ENCODE measurements at places on chromosomes 3 and 15.
A peak's percentile ranks its signal among the peaks of the same experiment; 100 is the strongest.

DNA sequence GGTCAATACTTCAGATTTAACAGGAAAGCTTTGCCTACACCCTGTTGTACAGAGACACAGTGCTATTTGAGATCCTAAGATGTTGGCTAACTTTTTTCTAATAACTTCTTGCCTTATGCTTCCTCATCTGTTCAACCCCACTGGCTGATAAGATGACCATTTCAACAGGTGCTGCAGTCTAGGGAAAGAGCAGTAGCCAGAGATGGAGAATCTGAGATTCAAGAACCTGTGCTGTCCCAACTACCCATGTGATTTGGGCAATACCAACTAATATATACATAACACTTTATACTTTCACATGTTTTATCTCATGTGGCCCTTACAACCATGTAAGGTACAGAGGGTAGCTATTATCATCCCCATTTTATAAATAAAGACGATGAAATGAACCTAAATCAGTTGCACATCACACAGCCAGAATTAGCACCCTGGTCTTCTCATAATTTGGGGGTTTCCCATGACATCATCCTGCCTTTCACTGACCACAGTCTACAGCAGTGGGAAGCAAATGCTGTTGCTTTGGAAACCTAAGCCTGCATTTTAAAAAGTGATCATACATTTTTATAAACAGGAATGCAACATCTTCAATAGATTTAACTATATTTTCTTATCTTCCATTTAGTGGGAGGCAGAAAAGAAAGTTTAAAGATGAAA lies 9.7 kb downstream of the TTC23 start:
- no peak for DNase-seq

GRCh38 chr3:10299679-10300078 lies 6.9 kb upstream of the GHRL start:
- no peak for DNase-seq

GRCh38 chr3:30729512-30729911 lies 123.1 kb downstream of the TGFBR2 start:
- no peak for DNase-seq

DNA sequence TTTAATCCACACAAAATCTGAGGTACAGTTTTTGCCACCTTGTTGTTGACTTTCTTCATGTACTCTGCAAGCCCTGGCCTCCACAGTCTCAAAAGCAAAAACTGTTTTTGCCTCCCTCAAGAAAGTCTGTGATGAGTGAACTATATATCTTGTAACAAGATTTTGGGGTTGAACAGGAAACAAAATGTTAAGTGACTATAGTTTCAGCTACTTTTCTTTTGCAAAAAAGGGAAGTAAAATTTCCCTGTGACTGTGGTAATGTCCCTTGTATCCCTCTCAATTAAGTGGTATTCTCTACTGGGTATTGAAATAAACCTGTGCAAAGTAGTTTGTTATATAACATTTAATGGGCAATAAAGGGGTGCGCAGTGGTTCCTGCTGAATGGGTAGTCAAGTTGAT lies 21.3 kb upstream of the SCAANT1 start:
- DNase-seq = no peak

DNA sequence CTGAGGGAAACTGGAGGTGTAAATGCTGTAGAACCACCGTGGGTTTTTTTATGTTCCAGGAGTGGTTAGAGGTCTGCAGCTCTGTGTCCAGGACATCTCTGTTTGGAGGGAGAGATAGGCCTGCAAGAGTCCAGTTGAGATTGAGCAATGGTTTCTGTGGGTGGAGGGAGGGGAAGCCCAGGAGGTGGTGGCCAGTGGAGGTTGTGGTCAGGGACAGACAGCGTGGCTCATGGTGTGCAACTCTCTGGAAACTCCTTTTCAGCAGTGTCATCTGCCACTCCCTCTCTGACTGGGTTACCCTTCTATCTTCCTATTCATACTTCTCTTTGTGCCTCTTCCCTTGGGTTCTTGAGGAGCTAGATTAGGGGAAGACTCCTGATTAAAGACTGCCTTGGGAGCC lies 9.6 kb downstream of the XCR1 start:
- no peak for DNase-seq

DNA sequence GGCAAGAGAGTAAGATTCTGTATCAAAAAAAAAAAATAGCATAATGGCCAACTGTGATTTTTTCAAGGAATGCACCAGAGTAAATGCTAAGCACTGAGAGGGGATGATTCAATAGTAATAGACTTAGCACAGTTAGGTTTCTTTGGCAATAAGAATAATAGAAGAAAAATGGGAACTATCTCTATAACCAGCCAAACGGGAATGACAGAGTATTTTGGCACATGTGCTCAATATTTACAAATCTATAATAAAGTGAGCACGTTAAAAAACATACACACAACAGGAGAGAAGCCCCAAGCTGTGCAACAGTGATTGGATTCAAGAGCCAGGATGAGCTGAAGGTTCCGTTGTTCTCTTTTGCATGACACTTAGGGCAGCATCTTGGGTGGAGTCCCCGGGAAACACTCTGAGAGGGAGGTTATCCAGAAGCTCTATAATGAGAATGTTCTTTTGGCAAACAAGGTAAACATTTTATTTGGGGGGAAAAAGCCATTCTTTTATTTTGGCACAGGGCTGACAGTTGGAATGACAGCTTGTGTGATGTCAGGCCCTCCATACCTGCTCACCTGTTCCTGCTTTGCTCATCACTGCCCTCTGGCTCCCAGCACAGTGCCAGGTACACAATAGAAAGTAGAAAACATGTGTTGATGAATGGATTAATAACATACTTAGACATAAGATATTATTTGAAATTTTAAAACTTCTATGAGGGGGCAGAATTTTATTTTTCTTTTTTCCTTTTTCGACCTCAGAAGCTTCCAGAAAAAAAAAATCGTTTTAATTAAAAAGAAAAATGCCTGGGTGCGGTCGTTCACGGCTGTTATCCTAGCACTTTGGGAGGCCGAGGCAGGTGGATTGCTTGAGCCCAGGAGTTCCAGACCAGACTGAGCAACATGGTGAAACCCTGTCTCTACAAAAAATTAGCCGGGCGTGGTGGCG lies 44.0 kb upstream of the MUC4 start:
- DNase-seq = no peak

GRCh38 chr3:8709801-8710507 lies 23.6 kb upstream of the CAV3 start:
- DNase-seq = no peak

GRCh38 chr15:77636209-77636608 lies 3.5 kb upstream of the LINGO1 start:
- DNase-seq = no peak

- DNase-seq = no peak
Measured at GRCh38 chr3:74639681-74640080, 25.2 kb upstream of the CNTN3 start.

GRCh38 chr3:23566499-23566898 lies 239.3 kb upstream of the UBE2E1 start:
- no peak for DNase-seq

- DNase-seq = no peak
Measured at GRCh38 chr3:32241100-32241499, 2.6 kb downstream of the CMTM8 start.

GRCh38 chr3:39193391-39193790 lies 996 bp upstream of the XIRP1 start:
- DNase-seq = no peak

GRCh38 chr15:92681141-92681631 lies 25.6 kb upstream of the FAM174B start:
- no peak for DNase-seq

DNA sequence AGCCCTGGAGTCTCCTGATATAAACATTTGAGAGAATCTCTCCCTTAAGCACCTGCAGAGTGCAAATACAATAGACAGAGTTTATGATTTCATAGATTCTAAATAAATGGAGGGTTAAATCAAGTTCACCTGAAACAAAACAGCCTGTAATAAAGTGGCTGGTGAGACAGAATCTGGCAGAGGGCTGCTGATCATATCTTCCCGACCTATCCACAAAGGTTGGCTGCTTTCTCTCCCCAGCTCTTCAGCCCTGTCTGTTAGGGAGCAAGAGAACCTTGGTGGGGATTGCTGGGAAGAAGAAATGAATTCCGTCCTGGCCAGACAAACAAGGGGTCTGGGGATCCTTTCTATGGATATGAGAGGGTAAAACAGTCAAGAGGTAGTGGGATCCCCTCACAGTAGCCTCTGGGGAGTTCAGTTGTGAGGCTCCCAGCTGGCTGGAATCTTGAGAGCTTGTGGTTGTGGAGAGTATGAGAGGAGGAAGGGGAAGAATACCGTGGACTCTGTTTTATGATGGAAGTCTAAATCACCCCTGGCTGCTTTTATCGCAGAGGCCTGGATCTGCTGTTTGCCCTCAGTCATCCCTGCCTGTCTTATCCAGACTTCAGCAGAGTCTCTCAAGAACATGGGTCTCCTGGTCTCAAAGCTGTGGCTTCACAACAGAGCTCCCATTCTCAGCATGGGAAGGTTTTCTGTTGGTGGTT lies 451.3 kb downstream of the NTRK3 start:
- no peak for DNase-seq

DNA sequence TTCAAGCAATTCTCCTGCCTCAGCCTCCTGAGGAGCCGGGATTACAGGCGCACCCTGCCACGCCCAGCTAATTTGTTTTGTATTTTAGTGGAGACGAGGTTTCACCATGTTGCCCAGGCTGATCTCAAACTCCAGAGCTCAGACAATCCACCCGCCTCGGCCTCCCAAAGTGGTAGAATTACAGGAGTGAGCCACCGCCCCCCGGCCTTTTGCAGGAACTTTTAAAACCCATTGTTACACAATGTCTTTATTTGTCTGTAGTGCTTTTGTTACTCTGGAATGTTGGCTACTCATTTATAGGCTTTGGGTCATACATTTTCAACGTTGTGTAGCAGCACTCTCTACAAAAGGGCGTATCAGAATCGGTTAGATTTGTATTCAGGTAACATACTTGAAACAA lies 499.1 kb downstream of the ROBO2 start:
- no peak for DNase-seq

DNA sequence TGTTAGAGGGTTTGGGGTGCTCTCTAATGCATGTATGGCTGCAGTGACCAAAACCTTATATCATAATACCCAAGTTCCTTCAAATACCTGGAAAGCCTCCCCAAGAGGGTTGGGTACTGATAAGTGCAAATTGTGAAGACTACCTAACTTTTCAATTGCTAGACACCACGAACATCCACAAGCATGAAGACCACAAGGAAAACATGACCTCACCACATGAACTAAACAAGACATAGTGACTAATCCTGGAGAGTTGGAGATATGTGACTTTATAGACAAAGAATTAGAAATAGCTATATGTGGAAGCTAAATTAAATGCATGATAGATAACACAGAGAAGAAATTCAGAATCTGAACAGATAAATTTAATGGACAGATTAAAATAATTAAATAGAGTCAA lies 23.9 kb upstream of the AADACL2 start:
- no peak for DNase-seq

GRCh38 chr3:85627932-85628331 lies 669.1 kb downstream of the CADM2 start:
- DNase-seq = no peak

- no peak for DNase-seq
Measured at GRCh38 chr15:26702381-26702780, 70.5 kb downstream of the GABRB3 start.

DNA sequence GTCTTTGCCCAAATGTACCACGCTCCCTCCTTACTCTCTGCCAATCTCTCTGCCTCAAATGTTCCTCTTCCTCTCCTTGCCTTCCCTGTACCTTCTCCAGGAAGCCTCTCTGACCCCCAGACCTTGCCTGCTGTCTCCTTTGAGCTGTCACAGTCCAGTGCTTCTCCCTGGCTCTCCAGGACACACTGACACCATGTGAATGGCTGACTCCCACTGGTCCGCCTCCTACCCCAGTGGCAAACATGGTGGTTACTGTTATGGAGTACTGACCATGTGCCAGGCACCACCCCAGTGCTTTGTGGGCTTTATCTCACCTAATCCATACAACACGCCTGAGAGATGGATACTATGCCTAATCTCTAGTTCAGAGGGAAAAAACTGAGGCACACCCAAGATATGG lies 141.9 kb downstream of the TPRA1 start:
- no peak for DNase-seq

DNA sequence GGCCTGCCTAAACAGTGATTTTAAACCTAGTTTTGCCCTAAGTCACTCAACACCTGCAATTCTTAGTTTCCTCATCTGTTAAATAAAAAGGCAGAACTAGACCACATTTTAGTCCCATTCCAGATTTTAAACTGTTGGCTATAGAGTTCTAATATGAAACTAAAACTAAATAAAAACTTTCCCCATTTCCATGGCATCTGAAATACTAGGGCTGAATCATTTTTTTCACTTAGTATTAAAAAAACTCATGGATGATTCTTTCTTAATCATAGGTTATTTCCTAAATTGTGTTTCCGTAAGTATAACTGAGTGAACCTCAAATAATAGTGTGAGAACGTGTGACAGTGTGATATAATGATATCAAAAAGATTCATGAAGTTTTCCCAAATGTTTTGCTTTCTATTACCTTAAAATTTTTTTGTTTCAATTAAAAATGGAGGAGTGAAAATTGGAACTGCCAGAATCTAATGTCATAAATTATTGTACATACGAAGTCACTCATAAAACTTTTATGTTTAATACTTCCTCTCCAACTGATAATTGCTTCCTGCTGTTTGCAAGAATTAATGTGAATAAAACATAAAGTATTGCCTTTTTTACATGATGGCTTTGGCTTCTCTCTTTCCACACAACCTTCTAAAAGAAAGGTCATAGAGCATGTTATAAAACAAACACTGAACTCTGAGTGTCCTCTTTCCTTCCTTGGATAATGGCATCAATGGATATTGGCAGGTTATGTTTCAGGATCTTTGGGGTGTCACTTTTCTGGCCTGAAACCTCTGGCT lies 315.1 kb upstream of the MME start:
- no peak for DNase-seq

- DNase-seq = no peak
Measured at GRCh38 chr3:155519078-155519477, 225.6 kb upstream of the STRIT1 start.

- no peak for DNase-seq
Measured at GRCh38 chr3:64342940-64343688, 117.8 kb upstream of the PRICKLE2 start.

DNA sequence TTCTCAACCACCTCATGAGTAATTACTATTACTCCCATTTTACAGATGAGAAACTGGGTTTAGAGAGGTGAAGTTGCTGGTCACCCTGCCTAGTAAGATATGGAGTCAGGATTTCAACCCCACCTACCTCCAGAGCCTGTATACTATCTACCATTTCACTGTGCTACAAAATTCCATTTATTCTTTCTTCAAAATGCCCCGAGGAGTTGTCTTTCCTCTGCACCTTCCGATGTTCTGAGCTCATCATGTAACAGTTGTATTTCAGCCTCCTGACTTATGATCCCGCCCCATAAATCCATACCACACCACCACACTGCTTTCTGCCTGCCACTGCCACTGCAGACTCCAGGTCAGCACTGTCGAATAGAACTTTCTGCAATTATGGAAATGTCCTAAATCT lies 71.3 kb upstream of the SLC25A36 start:
- DNase-seq = no peak

DNA sequence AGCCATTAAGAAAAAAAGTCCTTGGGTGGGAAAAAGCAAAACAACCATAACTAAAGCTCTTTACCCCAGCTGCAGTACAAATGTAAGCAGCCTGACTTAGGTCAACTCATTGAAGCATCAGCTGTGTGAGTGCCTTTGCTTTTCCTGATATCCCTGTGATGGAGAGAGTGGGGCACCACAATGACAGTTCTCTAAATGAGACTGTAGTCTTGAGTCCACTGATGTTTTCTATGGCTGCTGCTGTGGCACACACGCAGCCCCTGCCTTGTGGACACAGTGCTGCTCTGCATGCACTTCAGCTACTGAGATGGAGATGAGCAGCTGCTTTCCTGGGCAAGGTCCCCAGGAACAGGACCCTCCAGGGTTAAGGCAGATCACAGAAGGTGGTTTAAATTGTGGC lies 173.2 kb downstream of the KCNAB1 start:
- no peak for DNase-seq

- peak; percentile 67 for DNase-seq
Measured at GRCh38 chr3:50194128-50194902, 2.9 kb downstream of the GNAT1 start.

Data from erythroblast (primary cell).